ENCODE measurements at places on chromosomes 3 and 15. TPM values are rescaled to one million over a fixed set of nuclear protein-coding genes. Genes with fewer than 3 reads are reported as not detected.

IL17RB gene
- total RNA-seq: 0.49 TPM

SERPINI2 gene
- total RNA-seq: not detected

RGMA gene
- total RNA-seq: 0.98 TPM

C3orf85 gene
- total RNA-seq: not detected

ABI3BP gene
- 0.49 TPM for total RNA-seq

GNAT1 gene
- total RNA-seq: not detected

C3orf80 gene
- not detected for total RNA-seq

AP4E1 gene
- 6.4 TPM for total RNA-seq

SNX22 gene
- total RNA-seq: under 0.01 TPM

PROS1 gene
- 33.8 TPM for total RNA-seq

FAM107A gene
- 0.13 TPM for total RNA-seq

CRELD1 gene
- total RNA-seq: 37.3 TPM

LRTM1 gene
- total RNA-seq: not detected

MAGI1 gene
- 6.4 TPM for total RNA-seq

GOLGA8J gene
- not detected for total RNA-seq

RHOV gene
- total RNA-seq: 0.16 TPM

MUC20 gene
- 0.38 TPM for total RNA-seq

C3orf22 gene
- not detected for total RNA-seq

Data from mesangial cell (primary cell).